Cerebellum (tissue), 4 donors: ENCODE measurements at places on chromosomes 6 and 20.

GRCh38 chr6:27143474-27144026 is 104.0 kb upstream of the PRSS16 start:
- no peak for DNase-seq

- DNase-seq, result no peak
These were observed 96.9 kb upstream of the FOXO3 start for GRCh38 chr6:108463784-108464183.

GRCh38 chr6:67608099-67608749 is 1026.9 kb upstream of the ADGRB3 start:
- DNase-seq, result no peak

DNA sequence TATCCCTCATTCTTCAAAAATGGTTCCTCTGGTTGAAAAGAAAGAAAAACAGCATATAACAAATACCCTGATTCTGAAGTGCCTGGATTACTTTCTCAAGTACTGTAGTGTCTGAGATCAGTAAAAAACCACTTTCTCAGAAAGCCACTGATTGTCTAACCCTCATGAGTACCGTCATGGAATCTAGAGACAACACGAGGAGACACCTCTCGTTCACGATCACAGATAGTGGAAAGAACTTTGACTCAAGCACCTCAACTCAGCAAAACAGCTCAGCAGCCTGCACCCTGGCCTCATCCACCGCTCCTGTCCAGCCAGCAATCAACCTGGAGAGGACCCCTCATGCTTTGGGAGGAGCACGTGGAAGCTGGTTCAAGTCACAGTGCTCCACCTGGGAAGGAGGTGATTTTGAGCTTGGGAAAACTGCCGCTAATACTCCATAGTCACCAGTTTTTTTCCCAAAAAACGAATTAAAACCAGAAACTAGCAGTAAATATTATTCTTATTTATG is 1.0 kb downstream of the SCML4 start:
- DNase-seq, result no peak

DNA sequence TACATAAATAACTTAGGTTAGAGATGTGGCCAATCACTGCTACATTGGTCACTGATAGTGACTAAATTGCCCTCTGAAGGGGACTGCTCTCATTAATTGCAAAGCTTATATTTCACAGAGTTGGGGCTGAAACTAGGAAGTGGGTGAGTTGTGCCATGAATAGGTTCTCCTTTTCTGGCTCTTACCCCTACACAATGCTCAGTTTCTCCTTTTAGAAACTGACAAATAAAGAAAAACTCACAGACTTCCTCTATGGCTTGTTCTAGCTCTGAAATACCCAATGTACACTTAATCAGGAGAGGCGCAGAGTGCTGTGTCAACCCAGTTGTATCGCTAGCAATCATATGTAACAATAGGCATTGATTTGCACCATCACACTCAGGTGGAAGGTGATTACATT is 41.2 kb upstream of the PROKR2 start:
- no peak for DNase-seq

GRCh38 chr20:23116311-23117089 is 30.4 kb upstream of the CD93 start:
- DNase-seq, result peak; percentile 78

- no peak for DNase-seq
These were observed 73.2 kb upstream of the CITED2 start for GRCh38 chr6:139447656-139447975.

DNA sequence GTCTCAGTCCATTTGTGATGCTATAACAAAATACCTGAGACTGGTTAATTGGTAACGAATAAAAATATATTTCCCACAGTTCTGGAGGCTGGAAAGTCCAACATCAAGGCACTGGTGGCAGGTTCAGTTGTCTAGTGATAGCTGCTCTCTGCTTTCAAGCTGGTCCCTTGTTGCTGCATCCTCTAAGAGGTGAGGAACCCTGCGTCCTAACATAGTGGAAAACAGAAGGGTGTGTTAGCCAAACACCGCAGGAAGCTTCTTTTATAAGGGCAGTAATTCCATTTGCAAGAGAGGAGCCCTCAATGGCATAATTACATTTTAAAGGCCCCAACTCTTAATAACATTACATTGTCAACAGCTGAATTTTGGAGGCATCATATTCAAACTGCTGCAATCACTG is 372.7 kb downstream of the ADGRB3 start:
- DNase-seq, result no peak

GRCh38 chr20:7029019-7029418 is 261.5 kb downstream of the BMP2 start:
- no peak for DNase-seq

GRCh38 chr6:136920216-136920615 is 1.9 kb upstream of the SLC35D3 start:
- DNase-seq, result no peak

- DNase-seq, result no peak
These were observed 66.9 kb downstream of the COL19A1 start for GRCh38 chr6:69933239-69933638.

- DNase-seq, result no peak
These were observed 36.3 kb downstream of the CARMIL1 start for GRCh38 chr6:25315194-25316177.

- no peak for DNase-seq
These were observed 117.0 kb upstream of the UST start for GRCh38 chr6:148629592-148630465.

GRCh38 chr6:85580118-85580877 is 13.4 kb downstream of the SNX14 start:
- DNase-seq, result no peak

DNA sequence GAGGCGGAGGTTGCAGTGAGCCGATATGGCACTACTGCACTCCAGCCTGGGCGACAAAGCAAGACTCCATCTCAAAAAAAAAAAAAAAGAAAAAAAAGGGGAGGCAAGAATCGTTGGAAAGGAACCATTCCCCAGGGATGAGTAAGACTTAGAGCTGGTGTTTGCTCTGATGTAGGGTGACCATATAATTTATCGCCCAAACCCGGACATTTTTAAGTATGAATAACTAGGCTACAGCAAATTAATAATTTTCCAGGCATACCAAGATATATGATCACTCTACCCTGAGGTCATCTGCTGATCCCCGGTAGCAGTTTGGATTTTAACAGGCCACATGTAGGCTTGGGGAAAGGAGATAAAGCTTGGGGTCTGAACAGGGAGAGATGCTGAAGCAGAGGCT is 260.9 kb downstream of the BTBD9 start:
- DNase-seq, result no peak

DNA sequence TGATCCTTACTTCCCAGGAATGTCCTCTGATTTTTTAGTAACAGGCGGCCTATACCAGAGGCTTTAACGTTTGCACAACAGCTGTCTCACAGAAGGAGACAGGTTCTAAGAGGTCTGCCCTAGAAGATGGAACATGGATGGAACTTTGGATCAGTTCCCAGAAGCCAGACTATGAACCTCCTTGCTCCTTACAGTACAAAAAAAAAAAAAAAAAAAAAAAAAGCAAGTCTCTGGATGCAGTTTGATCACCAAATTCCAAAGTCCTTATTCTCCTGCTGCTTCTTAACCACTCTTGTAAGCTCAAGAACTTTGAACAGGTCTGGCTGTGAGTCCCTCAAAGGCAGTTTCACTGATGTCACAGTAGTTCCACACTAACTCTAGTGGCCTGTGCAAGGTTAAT is 2.0 kb upstream of the TRMT11 start:
- no peak for DNase-seq

- DNase-seq, result no peak
These were observed 258.6 kb upstream of the SPTLC3 start for GRCh38 chr20:12750221-12750620.

GRCh38 chr20:41560970-41561369 is 57.2 kb downstream of the CHD6 start:
- DNase-seq, result no peak

DNA sequence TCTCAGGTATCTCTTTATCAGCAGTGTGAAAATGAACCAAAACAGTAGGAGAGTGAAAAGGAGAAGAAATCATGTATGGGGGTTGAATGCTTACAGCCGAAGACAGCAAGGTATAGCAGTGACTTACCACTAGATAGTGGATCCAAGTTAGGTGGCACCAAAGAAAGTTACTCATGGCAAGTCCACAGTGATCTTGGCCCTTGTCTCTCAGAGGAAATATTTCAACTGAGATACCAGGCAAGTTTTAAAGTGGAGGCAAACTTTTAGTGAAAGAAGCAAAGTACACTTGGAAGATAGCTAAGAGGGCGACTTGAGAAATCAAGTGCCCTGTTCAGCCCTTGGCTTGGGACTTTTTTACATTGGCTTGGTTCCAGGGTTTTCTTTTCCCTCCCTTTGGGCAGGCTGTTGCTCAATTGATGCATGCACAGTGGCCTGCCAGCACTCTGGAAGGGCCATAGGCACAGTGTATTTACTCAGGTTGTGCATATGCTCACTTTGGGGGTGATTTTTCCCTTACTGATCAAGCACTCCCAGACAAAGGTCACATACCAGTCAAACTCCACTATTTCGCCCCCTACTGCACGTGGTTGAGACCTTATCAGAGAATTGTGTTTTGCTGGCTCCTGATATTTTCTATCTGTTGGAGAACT is 329.5 kb upstream of the KHDRBS2 start:
- no peak for DNase-seq

DNA sequence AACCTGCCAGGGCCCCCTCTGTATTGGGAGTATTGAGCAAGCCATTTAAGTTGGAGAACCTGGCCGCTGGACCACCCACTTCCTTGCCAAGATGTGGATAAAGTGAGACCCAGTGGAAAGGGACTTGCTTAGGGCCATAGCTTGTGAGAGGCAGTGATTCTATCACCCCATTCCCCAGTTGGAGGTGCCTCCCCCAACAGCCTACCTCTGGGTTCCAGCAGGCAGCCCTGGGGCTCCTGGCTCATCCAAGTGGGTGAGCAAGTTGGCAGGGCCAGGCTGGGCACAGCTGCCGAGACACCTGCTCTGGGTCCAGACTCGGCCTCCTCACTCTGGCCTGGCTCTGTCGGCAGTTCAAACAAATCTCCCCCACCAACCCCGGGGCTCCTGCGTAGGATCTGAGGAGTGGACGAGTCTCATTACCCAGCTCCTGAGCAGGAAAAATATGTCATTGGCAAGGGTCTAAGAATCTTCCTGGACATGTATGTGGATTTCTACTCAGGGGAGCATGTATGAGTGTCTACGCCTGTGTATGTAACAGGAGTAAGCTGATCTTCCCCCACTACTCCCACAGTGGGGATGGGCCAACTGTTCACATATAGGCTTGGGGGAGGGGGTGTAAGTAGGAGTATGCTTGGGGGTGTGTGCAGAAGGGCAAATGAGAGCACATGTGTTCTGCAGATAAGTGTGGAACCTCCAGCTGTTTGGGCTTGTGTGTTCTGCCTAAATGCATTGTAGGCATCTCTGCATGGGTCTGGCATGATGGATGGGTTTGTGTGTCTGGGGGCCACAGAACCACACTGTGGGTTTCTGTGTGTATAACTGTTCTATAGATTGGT is 1.9 kb downstream of the ID1 start:
- no peak for DNase-seq

- no peak for DNase-seq
These were observed 9.1 kb downstream of the VTA1 start for GRCh38 chr6:142155895-142156757.

DNA sequence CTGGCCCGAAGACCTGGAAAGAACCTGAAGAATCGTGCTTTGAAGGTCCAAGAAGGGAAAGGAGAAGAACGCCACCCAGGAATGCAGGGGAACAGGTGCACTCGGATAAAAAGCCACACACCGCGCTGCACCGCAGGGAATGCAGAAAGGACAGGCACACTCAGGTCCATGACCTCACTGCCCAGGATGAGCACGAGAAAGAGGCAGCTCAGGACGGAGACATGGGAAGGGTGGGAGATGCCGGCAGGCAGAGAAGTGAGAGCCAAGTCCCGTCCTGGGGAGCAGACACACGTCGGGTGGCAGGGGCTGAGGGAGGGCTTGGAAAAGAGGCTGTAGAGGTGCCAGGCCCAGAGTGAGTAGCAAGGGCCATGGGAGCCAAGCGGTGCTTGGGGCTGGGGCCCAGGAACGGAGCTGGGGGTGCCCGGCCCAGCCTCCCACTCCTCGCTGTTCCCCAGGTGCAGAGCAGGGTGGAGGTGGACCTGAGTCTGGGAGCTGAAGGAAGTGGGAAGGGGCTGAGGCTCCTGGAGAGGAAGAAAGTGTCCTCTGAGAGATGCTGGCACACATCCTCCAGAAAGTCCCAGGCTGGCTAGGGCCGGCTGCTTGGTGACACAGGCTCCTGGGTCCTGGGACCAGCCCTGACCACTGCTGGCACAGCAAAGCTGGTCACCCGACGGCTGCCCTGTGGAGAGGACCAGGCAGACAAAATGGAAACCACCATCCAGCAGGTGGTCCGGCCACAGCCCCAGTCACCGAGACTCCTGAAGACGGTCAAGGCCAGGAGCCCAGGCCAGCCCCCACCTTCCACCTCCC is 91.3 kb downstream of the PSMB1 start:
- no peak for DNase-seq

DNA sequence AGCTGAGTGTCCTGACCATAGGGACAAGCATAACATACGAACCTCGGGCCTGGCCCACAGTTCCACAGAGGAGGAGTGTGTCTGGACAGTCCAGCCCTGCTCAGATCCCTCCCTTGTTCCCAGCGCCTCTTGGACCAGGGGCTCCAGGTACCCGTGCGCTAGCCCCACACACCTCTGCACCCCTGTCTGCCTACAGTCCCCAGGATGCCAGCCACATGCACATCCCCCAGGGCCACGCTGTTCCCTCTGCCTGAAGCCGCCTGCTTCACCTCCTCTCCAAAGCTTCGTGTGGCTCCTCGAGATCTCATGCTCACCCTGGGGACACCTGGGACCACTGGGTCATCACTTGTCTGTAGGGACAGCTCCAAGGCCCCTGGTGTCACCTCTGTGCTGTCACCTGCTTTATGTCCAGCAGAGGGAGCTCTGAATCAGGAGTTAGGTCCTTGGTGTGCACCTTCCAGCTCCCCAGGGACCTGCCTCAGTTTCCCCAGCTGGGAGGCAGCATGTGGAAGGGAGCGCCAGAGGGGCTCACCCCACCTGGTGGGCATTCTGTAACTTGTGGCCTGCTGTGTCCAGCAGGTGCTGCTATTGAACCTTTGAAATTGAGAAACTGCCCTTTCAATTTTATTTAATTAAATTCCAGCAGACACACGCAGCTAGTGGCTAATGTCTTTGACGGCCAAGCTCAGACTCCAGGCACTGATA is 7.3 kb upstream of the YTHDF1 start:
- DNase-seq, result peak; percentile 66

DNA sequence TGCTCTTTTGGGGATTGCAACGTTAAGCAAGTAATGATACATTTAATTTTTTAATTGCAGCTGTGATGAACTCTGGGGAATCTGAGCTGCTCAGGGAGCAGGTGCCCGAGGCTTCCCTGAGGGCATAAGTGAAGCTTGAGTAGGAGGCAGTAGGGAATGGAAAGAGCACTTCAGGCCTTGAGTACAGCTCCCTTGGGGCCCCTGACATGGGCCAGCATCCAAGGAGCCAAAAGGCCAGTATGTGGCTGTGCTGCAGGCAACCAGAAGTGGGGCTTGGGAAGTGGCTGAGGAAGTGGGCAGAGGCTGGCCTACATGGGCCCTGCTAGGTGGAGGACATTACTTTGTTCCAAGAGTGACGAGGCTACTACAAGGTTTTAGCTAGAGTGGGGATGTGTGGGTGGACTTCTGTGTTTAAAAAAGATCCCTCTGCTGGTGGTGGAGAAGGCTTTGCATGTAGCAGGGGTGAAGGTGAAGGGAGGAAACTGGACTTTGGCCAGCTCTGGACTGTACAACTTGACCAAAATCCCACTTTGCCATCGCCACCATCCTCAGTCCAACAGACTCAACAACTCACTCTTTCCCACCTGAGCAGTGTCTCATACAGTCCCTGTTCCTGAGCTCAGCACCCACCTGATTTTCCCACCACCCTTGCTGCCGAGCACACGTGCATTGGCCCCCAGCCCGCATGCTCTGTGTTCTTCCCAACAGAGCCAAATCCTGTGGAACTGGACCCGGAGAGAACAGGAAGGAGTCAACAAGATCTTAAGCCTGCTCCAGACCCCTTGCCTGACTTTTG is 10.9 kb upstream of the ZNF831 start:
- peak; percentile 49 for DNase-seq

GRCh38 chr6:160238278-160238711 is 20.3 kb downstream of the SLC22A2 start:
- DNase-seq, result no peak
